ENCODE measurements at places on chromosomes 11 and 22.
A peak's percentile ranks its signal among the peaks of the same experiment; 100 is the strongest.

DNA sequence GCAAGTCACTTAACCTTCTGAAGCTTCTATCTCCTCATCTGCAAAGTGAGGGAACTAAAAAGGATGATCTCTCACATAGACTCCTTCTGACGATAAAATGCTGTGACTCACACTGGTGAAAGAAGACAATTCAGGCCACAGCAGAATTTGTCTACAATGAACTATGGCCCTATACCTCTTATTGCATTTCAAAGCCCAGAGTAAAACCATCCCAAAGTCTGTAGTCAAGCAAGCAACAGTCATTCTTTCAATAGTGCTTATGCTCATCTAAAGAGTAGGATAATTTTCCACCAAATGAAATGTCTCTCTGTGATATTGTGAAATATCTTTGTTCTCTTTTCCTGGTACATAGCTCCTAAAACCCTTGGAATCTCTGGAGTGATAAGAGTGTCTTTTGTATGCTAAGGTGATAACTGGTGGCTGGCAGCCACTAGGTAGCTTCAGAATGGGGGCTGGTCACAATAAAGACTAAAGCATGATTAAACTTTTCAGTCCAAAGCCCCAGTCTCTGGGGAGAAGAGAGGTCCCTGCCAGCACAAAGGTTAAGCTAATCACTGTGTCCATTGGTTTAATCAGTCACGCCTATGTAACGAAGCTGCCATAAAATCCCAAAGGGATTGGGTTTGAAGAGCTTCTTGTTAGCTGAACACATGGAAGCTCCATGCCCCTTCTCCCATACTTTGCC lies 30.8 kb downstream of the SYTL2 start:
- no peak for DNase-seq

DNA sequence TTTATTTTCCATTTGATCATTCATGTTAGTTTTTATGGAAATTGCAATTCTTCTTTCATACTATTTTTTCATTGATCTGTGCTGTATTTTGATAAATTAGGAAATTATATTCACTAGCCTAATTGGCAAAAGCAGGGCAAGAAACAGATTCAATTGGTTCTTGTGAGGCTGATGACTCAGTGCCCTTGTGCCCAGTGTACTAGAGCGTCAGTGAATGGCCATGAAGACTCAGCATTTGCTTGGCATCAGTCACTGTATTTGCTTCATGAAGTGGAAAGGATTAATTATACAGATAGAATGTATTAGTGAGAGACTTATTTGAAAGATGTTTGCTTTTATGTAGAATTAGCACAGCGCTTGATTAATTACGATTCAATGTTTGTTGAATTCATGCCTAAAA lies 31.8 kb downstream of the MRGPRX1 start:
- DNase-seq = peak; percentile 49

- peak; percentile 22 for DNase-seq
Observed at GRCh38 chr11:128548649-128549255, 38.6 kb downstream of the ETS1 start.

GRCh38 chr22:37498289-37498909 lies 12.2 kb upstream of the MFNG start:
- DNase-seq = peak; percentile 38

DNA sequence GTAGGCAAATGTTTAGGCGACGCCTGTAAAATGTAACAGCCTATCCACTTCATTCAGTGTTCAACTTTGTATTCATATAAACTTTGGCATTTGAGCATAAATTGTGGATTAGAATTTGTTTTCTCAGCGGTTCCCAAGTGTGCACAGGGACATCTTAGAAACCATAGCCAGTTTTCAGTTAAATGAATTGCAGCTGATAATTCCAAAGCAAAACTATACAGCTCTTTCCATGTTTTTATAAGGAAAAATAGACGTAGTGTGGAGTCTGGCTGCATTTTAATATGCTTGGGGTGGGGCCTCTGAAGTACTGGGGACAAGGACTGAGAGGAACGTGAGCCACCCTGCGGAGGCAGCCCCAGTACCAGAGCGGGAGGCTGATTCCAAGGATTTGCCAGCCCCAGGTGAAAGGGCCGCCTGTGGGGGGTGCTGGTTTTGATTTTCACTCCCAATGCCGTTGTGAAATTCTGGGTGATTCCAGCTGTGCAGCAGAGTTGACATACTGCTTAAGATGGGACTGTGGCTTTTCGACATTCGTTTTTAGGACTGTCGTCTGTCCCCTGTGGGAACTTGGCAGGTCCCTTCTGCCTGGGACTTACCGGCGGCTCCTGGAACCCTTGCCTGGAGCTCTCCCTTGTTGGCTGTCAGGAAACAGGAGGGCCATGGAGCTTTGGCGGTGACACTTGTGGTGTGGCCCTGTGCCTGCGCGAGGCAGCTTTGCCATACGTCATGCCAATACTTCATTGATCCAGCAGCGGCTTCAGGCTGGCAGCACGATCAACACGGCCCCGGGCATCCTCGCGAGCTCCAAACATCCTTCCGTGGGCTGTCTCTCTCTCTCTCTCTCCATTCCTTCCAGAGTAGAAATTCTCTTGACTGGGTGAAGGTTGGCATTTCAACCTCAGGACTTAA lies 370.9 kb downstream of the TBC1D22A start:
- no peak for DNase-seq

DNA sequence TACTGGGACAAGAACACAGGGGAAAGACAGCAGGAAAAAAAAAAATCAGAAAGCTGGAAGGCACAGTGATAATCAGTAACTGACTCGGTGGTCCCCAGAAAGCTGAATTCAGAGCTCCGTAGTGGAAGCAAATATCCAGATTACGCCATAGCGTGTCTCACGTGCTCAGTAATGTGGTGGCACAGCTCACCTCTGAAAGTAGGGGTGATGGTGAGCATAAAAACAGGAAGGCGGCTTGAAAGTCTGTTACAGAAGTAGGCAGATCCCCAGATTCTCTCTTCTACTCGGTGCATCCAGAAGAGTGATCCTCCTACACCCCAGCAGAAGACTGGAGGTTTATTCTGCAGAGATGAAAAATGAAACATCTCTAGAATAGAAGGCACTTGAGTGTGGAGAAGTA lies 11.1 kb upstream of the OR8B3 start:
- no peak for DNase-seq

DNA sequence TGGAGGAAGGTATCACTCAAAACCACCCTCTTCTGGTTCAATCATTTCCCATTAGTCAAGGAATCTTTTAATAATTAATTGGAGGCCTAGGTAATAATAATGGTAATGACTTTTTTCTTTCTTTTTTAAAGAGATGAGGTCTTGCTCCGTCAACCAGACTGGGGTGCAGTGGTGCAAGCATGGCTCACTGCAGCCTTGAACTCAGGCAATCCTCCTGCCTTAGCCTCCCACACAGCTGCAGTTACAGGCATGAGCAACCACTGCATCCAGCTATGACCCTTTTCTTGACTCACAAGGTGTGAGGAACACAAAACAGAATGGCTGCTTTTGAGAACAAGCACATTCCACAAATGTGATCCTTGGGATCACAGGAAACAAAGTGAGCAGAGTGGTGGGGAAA lies 3.6 kb downstream of the POLDIP3 start:
- peak; percentile 93 for DNase-seq

Data from kidney tubule cell (primary cell).